ENCODE measurements at places on chromosomes 7 and 10.

DNA sequence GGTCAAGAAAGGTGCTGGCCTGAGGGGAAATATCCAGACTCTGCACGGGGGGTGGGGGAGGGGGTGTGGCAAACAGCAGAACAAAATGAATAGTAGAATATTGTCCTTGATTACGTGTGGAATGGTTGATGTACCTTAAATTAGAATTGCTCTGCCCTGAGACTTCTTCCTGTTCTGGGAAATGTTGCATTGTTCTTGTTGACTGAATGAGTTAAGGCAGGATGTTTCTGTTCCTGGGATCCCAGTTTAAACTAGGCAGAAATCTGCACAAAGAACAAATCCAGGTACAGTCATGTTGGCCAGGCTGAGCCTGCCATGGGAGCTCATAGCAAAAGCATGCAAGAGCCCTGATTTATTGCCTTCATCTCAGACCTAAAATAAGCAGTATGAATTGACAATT is 558.7 kb upstream of the VSTM2A start:
- DNase-seq, result no peak

- peak; percentile 38 for DNase-seq
Measured at GRCh38 chr7:98619450-98620321, 2.6 kb downstream of the NPTX2 start.

- DNase-seq, result no peak
Measured at GRCh38 chr10:73244866-73245477, 2.1 kb downstream of the DNAJC9 start.

GRCh38 chr10:99796928-99797327 is 14.5 kb downstream of the ABCC2 start:
- no peak for DNase-seq

DNA sequence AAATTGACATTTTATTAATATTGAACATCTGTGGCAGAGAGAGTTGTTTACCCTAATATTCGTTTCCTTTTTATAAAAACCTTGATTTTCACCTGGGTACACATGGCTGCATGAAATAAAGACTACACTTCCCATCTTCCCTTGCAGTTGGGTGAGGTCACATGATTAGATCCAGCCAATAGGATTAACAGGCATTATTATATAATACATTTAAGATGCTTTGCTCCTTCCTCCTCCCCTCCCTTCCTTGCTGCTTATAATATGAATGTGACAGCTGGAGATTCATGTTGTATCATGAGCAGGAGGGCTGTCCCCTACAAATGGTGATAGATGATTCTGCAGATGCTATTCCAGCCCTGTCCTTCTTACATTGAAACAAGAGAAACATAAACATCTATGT is 146.6 kb downstream of the SH2D4B start:
- DNase-seq, result no peak

DNA sequence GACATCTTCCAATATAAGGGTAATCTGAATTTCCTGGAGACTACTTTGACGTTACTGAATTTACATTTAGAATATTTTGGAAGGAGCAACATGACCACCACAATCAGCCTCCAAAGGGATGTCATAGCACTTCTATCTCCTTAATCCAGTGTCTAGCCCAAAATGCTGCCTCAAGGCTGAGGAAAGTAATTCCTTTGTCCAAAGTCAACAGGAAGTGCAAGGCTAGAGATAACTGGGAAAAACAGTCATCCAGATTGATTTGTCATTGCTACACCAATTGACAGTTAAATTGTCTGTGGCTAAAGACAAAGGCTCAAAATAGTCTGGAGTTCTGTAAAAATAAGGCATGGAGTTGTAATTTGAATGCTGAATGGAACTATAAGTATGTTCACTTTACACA is 3.9 kb upstream of the TFPI2 start:
- no peak for DNase-seq

DNA sequence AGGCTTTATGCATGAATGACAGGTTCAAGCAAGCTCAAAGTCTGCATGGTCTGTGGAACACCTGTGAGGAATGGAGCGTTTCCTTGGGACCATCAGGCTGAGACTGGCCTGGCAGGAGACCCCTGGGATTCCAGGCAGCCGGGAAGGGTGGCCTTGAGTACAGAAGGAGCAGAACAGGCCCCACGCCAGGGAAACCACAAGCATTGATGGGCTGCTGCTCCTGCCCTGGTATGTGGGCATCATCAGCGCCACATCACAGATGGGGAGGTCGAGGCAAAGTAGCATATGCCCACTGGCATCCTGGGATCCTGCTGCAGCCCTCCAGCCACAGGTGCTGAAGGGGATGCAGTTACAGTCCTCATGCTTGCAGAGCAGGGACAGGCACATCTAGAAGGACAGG is 40.9 kb downstream of the ANTXRL start:
- DNase-seq, result no peak

GRCh38 chr7:54980521-54980920 is 38.3 kb upstream of the EGFR start:
- DNase-seq, result no peak

- no peak for DNase-seq
Measured at GRCh38 chr7:46178661-46179060, 257.6 kb upstream of the IGFBP3 start.

GRCh38 chr10:93652857-93653256 is 40.5 kb downstream of the PDE6C start:
- DNase-seq, result no peak

DNA sequence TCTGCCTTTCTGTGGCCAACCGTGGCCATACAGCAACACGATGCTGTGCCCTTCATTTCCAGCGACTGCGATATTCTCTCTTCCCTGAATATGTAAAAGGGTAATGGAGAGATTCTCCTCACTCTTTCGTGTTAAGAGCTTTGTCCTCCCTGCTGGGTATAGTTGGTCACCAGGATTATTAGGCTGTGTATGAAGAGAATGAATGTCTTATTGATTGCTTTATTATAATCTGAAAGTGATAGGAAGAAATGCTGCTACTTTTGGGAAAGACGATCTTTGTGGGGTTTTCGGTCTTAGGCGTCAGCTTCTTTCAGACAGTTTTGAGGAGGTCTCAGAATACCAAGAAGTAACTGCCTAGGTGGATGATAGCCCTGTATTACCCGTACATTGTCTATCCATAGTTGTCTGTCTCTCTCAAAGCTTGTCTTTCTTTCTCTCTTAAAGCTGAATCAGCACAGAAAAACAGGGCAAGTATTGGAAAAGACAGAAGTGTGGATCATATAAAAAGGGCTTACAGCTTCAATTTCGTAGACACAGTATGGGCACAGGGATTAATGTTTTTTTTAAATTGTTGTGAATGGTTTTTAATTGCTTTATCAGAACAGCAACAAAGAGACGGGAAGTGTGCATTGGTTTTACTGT is 1.2 kb downstream of the AHCYL2 start:
- no peak for DNase-seq

- DNase-seq, result no peak
Measured at GRCh38 chr7:81394029-81394428, 375.8 kb downstream of the HGF start.

GRCh38 chr7:47627580-47628283 is 45.8 kb upstream of the TNS3 start:
- DNase-seq, result no peak

DNA sequence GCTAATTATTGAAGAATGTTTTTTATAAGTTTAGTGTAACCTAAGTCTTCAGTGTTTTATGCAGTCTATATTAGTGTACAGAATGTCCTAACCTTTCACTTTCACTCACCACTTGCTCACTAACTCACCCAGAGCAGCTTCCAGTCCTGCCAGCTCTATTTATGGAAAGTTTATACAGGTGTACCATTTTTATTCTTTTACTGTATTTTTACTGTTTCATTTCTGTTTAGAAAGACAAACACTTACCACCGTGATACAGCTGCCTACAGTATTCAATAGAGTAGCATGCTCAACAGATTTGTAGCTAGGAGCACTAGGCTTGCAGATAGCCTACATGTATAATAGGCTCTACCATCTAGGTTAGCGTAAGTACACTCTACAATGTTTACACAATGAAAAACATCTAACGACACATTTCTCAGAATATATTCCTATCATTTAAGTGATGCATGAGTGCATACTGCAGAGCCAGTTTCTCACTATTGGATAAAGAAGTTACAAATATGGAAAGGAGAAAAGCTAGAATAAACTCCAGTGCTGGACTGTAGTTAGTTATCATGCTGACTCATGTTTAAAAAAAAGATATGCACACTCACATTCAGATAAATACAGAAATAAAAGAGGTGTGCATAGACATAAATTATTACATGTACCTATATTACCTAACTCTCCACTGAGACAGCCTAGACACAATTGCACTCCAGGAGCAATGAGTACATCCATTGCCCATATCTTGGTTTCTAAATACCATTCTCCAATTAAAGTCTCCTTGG is 30.4 kb downstream of the STEAP1B start:
- no peak for DNase-seq

DNA sequence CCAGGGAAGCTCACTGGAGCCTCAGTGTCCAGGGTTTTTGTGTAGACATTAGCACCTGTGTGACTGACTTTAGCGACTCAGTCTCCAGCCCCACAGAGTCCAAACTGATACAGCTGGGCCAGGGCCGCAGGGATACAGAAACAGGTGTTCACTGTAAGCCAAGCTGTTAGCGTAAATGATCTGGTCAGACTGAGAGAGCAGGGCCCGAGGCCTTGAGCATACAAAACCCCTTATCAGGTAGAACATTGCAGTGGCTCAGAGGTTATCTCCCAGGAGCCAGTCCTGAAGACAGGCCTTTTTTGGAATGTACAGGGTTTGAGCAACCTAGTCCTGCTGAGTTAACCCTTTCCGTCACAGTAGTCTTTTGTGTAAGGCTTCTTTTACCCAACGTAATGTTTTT is 25.0 kb downstream of the LHPP start:
- DNase-seq, result no peak

GRCh38 chr7:156107957-156108356 is 295.7 kb upstream of the SHH start:
- no peak for DNase-seq

DNA sequence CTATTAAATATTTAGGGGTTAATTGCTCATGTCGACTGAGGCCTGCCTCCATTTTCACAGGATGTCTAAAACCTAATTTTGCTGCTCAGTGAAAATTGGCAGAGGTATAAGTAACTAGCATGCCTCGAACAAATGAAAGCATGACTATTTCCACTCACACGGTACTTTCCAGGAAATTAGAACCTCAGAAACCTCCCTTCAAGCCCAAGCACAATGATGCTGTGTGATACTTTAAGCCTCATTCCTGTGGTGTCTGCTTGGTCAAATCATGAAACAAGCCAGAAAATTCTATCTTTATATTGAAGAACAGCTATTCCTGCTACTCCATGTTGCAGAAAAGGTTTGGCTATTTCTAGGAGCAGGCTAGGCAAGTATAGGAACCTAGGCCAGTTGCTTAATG is 203.0 kb downstream of the SORCS3 start:
- no peak for DNase-seq

GRCh38 chr10:14884082-14884481 is 5.4 kb downstream of the SUV39H2 start:
- DNase-seq, result no peak

GRCh38 chr7:77425101-77426051 is 9.2 kb upstream of the GSAP start:
- no peak for DNase-seq

DNA sequence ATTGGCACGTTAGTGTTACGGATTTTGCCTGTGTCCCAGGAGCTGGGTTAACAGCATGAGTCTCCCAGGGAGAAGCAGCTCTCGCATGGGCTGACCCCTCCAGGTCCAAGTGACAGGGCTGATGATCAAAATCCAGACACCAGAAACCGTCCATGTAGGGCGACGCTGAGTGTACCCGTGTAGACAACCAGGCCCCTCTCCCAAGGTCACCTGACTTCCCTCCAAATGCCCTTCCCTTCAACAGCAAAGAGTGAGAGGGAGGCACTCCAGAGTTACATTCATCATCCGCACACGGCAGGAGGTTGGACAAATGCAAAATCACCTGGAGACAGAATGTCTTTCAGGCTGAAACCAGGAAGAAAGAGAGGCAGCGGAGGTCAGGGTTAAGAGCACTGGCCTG is 14.9 kb upstream of the HSPA12A start:
- no peak for DNase-seq

DNA sequence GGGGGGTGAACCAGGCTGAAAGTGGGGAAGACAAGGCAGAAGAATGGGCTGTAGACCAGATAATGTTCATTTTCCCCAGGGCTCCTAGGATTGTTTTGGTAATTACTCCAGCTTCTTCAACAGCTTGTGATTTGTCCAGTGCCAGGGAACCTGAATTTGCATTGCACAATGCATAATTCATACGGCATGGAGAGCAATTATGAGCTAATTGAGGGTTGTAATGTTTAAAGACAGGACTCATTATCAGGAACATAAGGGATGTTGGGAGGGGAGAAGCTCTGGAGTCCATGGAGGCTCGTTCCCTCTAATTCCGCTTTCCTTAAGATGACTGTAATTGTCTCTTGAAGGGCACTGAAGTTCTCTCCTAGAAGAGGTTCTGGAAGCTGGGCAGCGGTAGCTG is 405.0 kb upstream of the ZMIZ1 start:
- DNase-seq, result no peak

- no peak for DNase-seq
Measured at GRCh38 chr7:87206361-87206760, 13.2 kb downstream of the TMEM243 start.

DNA sequence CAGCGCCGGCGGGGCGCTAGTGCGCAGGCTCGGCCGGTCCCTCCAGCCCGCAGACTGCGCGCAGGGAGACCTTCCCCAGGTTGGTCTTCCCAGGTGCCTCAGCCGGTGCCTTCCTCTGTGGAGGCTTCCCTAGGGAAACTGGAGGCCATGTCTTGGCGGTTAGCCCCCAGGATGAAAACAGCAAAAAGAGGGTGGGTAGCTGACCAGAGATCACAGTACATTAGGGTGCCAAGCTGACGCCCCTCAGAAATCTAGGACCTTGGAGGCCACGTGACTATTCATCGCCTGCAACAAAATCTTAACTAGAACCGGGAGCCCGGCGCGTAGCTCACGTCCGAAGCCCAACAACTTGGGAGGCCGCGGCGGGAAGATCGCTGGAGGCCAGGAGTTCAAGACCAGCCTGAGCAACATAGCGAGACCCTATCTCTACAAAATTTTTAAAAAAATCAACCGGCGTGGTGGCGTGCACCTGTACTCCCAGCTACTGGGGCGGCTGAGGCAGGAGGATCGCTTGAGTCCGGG is 327 bp upstream of the FIS1 start:
- DNase-seq, result no peak

DNA sequence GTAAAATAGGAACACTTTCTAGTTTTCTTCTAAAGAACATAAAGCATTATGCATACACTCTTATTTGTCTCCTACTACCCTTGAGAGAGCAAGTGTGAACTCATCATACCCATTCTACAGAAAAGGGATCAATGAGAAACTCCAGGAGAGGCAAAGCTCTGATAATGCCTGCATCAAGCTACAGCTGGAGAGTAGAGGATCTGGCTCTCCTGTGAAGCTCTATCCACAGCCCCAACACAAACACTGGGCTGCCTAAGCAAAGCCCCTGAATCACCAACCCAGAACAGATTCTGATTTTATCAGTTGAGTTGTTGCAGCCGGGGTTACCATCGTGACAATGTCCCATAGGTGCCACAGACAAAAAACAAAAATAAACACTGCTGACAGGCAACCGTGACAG is 74.9 kb downstream of the NUDCD3 start:
- no peak for DNase-seq

DNA sequence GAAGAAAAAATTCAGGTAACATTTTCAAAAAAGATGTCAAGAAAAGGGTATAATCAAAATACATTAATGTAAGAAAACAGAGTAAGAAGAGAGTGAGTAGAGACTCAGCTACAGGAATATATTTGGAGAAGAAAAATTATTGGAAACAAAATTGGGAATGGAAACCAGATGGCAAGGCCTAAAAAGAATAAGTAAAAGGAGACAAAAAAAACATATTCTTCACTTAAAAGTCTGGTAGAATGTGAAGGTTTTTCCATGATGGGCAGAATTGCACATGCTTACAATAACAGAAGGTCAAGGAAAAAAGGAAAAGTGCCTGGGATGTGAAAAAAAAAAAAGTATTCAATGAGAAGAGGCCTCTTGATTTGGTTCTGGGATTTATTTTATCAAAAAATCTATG is 1061.8 kb upstream of the LRRTM3 start:
- DNase-seq, result no peak
